Hematopoietic multipotent progenitor cell (in vitro differentiated cells): ENCODE measurements at places on chromosomes 3 and 15. TPM values are rescaled to one million over a fixed set of nuclear protein-coding genes. Genes with fewer than 3 reads are reported as not detected.

Gene UBA7
- total RNA-seq = 341 TPM

- DNase-seq = no peak
Measured at GRCh38 chr3:185709251-185709955, 115.4 kb downstream of the IGF2BP2 start.

DNA sequence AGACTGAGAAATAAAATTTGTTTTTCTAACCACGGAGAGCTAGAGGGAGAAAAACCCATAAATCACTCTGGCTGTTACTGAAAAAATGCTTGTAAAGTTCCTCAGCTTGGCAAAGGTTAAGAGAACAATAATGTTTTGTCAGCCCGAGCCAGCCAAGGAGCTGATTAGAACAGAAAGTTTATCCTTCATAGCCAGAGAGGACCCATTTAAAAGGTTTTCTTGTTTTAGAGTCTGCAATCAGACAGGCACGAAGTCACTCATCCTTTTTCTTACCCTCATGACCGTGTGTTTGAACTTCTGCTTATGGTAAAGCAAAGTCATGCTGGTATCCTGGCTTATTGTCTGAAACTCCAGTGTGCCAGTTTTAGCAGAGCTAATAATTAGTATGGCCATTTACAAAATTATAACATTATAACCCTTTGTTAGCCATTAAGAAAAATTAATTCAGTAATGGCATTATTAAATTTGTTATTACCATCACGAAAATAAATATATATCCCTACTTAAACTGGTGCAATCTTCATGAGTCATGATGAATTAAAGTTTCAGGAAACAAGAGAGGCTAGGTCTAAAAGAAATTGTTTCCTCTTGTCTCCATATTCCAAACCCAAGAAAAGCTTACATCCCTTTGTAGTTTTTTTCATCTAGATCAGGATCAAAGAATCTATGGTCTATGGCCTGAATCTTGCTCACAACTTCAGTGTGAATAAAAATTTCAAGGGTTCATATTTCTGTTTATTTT is 13.5 kb upstream of the STXBP5L start:
- no peak for DNase-seq

DNA sequence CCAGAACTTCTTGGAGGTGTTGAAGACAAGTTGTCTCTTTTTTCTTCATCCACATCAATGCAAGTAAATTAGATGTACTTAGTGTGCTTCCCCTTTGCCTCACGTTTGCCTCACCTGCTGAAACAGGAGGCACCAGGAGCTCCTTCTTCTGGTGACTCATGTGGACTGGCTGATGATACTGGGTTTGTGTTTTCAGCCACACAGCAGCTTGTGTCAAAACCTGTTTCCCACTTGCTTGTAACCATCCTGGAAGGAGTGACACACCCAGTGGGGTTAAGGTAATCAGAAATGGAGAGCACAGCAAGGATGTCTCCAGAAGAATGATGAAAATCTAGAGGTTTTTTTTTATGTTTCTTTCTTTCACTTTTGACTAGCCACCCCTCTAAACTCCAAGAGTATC is 143.3 kb upstream of the RBMS3 start:
- DNase-seq = no peak

DNA sequence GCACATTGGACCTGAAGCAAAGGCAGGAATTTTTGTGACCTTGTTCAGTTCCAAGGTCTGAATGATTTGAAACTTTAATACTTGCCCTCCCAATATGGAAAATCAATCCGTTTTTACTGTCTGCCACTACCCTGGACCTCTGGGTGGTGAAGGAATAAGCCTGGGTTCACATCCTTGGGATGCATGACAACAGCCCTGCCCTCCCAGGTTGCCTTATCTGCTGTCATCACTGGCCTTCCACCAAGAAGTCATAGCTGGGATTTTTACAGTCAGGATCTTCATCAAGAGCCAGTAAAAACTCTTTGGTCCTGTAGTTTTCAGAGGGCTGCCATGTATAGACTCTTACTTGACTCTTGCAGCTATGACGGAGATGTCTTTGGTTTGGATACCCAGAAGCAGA is 128.6 kb downstream of the MYLK start:
- DNase-seq = no peak

Gene ITGA11
- total RNA-seq = 0.27 TPM

- DNase-seq = no peak
Measured at GRCh38 chr3:57157545-57157944, 7.6 kb downstream of the IL17RD start.

DNA sequence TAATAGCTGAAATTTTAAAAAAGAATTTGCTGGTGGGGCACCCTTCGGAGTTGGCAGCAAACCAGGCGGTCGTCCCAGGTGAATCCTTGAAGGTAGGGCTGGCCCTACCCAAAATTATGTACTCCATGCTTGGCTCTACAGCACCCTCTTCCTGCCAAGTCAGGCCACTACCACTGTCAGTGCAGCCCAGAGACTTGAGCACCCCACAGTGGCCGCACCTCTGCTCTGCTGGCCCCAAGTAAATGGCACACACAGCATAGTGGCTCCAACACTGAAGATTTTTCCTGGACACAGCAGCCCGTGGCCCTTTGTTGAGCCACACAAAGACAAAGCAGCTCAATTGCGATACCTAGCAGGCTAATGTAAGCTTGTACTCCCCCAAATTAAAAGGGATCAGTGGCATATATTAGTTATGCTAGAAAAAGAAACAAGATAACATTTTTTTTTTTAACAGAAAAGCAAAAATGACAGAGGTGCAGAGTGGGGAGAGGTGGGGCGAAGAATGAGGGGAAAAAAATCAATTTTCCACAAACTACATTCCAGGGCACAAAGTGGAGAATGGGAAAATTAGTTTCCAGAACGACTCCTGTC is 250.5 kb downstream of the UACA start:
- peak; percentile 77 for DNase-seq

Gene SLC12A1
- total RNA-seq = not detected

GRCh38 chr3:172138792-172139507 is 99.6 kb downstream of the FNDC3B start:
- peak; percentile 65 for DNase-seq

Gene IMPG2
- total RNA-seq = 0.27 TPM

Gene EPHB1
- under 0.01 TPM for total RNA-seq

DNA sequence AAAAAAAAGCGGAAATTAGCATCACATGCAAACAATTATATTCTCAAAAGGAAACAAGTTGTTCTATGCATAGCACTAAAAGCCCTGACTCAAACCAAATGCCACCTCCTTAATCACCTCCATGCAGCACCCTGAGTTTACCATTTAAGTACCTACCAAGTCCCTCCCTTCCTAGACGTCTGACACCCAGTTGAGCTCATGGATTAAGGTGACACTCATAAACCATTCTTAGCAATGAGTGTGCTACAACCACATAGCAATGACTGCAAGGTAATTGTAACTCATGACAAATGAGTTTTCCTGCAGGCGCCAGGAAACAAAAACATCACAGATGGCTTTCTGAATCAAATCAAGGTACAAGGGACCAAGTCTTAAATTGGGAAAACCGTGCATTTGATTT is 32.0 kb downstream of the WWTR1 start:
- no peak for DNase-seq

Gene LRRIQ4
- total RNA-seq = under 0.01 TPM

- no peak for DNase-seq
Measured at GRCh38 chr3:25156626-25157025, 271.4 kb upstream of the RARB start.

DNA sequence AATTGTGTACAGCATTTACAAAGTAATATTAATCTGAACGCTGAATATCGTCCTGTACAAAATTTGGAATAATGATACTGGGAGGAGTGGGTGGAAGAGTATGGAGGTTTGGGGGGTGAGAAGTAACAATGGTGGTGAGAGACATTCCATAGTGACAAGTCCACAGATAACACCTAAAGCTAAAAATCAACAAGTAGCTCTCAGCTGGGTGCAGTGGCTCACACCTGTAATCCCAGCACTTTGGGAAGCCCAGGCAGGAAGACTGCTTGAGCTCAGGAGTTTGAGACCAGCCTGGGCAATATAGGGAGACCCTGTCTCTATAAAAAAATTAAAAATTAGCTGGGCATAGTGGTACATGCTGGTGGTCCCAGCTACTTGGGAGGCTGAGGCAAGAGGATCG is 5.1 kb downstream of the MRPS25 start:
- DNase-seq = no peak

Gene ISLR2
- not detected for total RNA-seq

Gene IL5RA
- total RNA-seq = 2.2 TPM

Gene GOLGA8O
- total RNA-seq = 0.54 TPM

GRCh38 chr15:35618260-35619188 is 72.6 kb upstream of the DPH6 start:
- no peak for DNase-seq

- no peak for DNase-seq
Measured at GRCh38 chr3:78140866-78141265, 1101.0 kb downstream of the ROBO2 start.

GRCh38 chr3:127026036-127026435 is 43.1 kb downstream of the PLXNA1 start:
- DNase-seq = no peak

GRCh38 chr3:71376911-71377310 is 206.6 kb downstream of the FOXP1 start:
- DNase-seq = no peak

GRCh38 chr15:67133026-67133425 is 67.6 kb downstream of the SMAD3 start:
- no peak for DNase-seq

GRCh38 chr15:58462973-58463663 is 31.3 kb downstream of the LIPC start:
- no peak for DNase-seq

DNA sequence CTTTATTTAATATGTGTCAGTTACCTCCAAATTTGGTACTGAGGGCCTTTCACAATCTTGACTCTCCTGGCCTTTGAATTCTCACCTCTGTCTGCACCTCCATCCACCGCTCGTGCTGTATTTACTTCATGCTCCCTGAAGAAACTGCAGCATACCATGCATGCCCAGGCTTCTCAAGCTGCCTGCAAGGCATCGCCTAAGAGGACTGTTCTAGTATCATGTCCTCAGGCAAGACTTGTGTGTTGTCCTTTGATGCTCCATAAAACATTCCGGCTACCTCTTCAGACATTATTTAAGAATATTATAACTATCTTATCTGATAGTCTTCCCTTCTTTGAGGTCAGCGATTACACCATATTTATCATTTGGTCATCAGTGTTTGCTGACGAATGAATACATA is 682.5 kb downstream of the NR2F2 start:
- no peak for DNase-seq

GRCh38 chr3:191065181-191065805 is 133.7 kb upstream of the OSTN start:
- DNase-seq = no peak

DNA sequence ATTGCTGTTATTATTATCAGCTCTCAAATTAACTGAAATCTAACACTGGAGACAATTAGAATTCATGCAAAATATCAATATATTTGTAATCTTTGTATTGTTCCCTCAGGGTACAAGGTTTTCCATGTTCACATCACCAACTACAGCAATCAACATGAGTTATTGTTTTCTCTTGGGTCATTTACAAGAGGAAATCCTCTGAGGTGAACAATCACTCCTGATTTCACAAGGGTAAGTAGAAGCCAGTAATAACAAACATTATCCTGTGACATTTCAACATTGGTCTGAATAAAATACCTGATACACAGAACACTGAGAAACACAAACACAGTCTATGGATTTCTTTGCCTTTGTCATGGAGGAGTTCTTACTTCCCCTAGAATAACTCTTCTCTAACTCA is 174.0 kb downstream of the SUCNR1 start:
- DNase-seq = no peak

GRCh38 chr3:32283304-32283703 is 44.8 kb downstream of the CMTM8 start:
- DNase-seq = no peak

GRCh38 chr3:117963858-117964257 is 1070.8 kb downstream of the IGSF11 start:
- DNase-seq = no peak

GRCh38 chr3:42224658-42225421 is 41.1 kb downstream of the CCK start:
- no peak for DNase-seq

GRCh38 chr15:42798802-42799201 is 61.9 kb upstream of the CDAN1 start:
- DNase-seq = no peak

DNA sequence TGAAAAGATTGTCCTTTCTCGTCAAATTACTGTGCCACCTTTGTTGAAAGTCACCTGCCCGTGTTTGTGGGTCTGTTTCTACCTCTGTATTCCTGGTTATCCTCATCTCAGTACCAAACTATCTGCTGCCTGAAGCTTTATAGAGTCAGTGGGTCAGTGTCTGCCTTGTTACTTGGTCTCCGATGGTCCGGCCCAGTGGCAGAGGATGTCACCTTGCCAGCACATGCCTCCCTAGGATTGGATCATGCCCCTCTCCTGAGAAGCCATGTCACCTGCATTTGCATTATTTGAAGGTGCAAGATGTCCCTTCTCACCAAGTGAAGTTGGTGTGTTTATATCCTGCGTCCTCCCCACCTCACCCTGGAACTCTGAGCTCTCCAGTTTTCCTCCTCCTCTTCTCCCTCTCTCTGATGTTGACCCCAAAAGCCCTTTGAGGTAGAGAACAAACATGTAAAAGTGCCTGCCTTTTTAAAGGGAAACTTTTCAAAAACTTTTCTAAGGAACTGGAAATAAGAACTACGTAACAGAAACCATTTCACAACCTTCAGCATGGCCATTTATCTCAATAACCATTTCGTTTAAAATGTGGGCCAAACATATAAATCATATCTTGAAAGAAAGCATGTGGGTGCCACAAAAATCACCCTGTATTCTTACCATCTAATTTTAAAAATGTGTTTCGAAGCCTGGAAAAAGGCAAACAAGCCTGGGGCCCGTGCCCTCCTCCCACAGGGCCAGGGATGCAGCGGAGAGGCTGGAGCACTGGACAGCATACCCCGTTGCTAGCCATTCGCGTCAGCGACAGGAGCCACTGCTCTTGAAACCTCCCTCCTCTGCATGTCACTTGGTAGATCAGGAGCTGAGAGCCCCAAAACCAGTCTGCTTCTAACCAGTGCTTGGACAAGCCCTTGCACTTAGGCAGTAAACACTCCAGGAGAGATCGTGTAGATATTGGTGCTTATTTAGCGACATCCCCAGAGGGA is 102.1 kb downstream of the VGLL4 start:
- DNase-seq = no peak
